ENCODE measurements at places on chromosomes 7 and 10.

DNA sequence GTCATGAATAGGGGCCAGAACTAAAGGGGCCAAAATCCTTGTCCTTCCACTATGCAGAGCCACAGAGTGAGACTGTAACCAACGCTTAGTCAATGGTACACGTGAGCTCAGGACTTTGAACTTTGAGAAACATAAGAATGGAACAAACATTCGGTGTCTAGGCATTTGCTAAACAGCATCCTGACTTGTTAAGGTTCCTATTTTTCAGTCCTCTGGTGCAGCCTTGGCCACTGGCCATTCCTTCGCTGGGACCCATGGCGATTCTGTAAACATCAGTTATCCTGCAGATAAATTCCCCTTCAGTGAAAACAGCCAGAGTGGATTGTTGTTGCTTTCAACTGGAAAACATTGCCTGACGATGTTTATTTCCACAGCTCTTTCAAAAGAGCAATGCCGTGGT is 266.8 kb downstream of the SORCS1 start:
- no peak for DNase-seq

DNA sequence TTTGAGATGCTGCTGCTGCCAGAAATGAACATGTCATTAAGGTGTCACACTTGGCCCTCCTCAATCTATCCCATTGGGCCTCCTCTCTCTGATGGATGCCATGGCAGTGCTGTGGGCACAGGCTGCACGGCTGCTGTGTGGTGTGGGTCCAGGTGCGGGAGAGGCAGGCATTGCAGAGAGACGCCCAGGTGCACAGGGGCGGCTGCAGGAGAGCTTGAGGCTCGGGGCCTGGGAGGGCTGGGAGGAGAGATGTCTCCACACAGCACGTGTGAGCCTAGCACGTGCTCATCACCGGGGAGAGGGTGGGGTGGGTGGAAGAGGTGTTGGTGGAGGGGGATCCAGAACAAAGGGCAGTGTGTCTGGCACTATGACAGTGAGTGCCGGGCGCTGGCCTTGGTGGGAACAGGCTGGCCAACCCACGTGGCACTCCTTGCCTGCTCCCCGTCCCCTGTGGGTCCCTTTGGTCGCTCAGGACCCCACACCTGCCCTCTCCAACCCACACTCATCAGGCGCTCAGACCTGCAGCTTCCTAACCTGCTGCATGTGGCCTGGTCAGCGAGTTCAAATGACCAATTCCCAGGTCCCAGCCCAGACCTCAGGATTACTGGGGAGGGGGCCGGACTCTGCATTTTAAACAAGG is 39.9 kb upstream of the BNIP3 start:
- no peak for DNase-seq

- no peak for DNase-seq
Measured at GRCh38 chr7:44559485-44559884, 14.2 kb downstream of the DDX56 start.

GRCh38 chr7:46279290-46279689 is 358.2 kb upstream of the IGFBP3 start:
- no peak for DNase-seq

GRCh38 chr7:118327174-118327573 is 102.7 kb downstream of the ANKRD7 start:
- no peak for DNase-seq

DNA sequence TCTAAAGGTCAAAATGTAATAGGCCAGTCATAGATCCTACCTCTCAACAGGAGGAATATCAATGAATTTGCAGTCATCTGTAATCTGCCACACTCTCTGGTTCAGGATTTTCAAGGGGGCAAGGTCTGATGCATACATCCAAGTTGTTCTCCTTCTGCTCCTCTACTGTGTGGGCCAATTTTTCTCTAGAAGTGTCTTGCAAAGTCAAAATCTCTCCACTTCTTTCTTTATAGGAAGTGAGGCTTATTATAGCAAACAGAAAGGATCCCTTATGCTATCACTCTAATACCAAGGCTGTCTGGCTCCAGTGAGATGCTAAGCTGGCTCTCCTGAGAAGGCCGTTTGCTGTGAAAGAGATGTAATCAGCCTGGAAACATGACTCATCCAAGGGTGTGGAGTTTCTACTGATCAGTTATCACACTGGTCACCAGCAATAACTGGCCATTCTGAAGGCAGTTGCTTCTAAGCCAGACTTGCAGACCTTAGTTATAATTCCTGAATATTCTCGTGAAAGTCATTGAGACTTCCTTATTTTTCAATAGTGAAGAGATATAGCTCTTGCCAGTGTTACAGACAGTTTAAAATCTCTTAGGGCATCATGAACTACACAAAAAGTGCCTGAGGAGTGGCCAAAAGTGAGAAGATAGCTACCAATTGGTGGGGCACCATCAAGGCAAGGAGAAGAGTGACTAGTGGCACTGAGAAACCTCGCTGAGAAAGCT is 43.2 kb upstream of the LRGUK start:
- no peak for DNase-seq

DNA sequence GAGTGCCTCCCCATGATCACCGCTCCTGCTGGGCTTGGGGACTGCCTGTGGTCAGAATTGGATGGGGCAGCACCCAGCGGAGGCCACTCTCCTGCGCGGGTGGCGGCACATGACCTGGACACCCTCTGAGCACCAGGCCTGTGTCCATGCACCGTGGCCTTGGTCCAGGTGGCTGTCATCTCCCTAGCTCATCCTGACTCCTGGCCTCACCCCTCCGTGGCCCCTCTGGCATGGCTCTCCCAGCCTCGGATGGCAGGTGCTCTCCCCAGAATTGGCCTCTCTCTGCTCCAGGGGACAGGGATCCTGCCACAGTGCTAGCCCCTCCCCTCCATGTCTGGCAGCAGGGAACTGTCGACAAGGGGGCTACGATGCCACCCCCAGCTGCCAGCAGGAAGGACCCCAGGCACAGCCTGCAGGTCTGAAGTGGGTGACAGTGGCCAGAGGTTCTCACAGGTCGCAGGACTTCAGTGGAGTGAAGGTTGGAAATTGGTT is 37.2 kb upstream of the BTBD16 start:
- DNase-seq, result no peak

DNA sequence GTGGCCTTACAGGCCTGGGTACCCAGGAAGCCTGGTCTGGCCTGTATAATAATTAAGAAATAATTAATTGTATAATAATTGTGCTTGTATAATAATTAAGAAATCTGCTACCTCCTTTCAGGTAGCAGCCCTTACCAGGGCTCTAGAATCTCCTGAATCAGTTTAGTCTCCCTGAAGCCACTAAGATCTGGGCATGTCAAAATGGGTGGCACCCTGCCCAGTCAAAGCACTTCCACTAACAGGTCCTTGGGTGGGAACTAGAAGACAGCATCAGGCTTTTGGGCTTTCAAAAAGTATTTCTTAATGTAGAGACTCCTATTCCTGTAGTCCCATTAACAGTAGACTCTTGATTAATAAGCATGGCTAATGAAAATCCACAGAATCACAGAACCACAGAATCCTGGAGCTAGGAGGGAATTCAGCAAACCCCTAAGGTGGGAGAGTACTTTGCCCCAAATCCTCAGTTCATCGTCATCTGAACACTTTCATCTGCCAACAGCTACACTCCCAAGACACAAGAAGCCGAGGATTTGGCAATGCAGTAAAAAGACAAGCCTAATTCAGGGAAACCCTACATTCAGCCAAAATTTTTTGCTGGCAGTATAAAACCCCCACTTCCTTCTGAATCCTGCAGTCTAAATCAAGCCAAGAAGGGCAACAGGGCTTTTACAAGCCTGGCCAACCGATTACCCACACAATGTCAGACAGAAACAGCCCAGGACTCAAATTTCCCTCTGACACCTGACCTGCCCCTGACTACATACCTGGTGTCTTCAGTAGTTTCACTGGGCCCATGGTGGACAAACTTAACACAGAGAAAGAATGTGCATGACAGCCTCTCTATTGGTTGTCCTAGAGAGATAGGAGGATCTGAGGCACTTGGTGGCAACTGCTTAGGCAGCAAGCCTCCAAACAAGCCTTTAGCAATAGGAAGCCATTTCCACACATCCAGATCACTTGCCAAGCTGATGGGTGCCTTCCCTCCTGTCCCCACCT is 5.9 kb upstream of the IL6 start:
- no peak for DNase-seq

GRCh38 chr7:22302193-22302592 is 54.8 kb downstream of the RAPGEF5 start:
- no peak for DNase-seq

Measured in HepG2 (cell line).